ENCODE measurements at places on chromosomes 3 and 15.

- no peak for DNase-seq
These were observed 22.4 kb downstream of the CHD2 start for GRCh38 chr15:92922418-92923002.

GRCh38 chr3:35946121-35946853, 307.0 kb downstream of the ARPP21 start:
- DNase-seq: peak; percentile 6

DNA sequence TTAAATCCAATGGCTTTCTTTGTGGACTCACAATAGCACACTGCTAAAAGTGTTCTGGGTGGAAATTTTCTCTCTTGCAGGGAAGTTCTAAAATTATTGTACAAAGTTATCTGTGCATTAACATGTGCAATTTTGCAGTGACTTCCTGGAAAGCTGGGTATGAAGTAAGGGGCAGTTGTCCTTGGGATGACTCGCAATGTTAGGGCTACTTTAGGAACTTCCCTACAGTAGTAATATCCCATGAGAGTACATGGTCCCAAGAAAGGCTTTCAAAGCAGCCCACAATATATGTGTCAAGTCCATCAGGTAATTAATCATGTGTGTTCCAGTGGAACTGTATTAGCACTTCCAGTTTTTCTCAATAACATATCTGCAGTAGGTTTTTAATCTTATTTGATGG, 201.0 kb upstream of the UBE2E2 start:
- no peak for DNase-seq

DNA sequence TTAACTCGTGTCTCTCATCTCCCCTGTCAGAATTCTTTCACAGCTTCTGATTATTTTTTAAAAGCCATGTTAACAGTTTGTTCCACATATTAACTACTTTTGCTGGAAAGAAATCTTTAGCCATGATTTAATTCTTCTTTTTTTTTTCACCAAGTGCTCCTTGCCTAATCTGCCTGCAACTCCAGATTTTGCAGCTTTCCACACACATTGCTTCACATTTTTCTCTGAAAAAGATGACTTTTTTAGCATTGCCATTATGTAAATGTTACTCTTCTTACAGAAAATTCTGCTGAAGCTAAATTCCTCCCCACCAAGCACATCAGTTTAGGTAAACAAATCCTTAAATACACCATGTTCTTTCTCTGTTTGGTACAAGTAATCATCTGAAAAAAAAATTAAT, 23.4 kb upstream of the PPARG start:
- peak; percentile 14 for DNase-seq

GRCh38 chr15:78353093-78353492, 12.9 kb downstream of the CRABP1 start:
- DNase-seq: no peak

GRCh38 chr3:194134231-194134756, 1.7 kb upstream of the HES1 start:
- DNase-seq: peak; percentile 96

- DNase-seq: no peak
These were observed 369.8 kb downstream of the DIPK2A start for GRCh38 chr3:144341471-144341870.

GRCh38 chr3:112925560-112925959, 49.3 kb downstream of the CD200R1 start:
- DNase-seq: no peak

GRCh38 chr3:38925351-38925750, 109.3 kb upstream of the SCN10A start:
- no peak for DNase-seq
